CD4-positive, alpha-beta T cell treated with Interleukin-1 beta for 1 hour (primary cell): ENCODE measurements at places on chromosomes 5 and 9.

DNA sequence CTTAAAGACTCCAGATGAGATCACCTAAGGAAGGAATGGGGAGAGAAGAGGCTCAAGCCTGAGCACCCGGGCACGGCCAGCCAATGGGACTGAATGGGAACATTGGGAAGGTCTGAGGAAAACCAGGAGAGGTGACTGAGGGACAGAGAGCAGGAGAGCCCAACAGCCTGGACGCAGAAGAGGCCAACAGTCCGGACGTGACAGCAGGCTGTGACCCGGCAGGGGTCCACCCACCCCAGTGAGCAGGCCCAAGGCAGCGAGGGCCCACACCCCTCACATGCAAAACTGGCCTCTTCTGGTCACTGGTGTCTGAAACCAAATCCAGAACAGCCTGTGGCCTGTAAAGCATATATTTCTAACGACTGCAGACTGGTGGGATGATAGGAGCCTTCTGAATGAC, 7.6 kb upstream of the SPTLC1 start:
- no peak for DNase-seq

DNA sequence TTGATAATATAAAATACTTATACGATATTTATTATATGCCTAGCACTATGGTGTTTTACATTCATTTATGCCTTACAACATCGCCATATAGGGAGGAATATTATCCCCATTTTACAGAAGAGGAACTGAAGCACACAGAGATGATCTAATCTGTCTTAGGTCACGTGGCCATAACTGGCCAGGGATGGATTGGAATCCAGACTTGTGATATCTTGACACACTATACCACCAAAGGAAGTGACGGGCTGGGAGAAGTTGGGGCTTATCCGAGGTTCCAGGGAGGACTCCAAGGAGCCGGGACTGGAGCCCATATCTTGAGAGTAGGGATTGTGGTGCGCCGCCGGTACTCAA, 129.8 kb downstream of the TMEM174 start:
- DNase-seq = no peak

- DNase-seq = no peak
Observed at GRCh38 chr9:107137495-107138202, 145.4 kb upstream of the RAD23B start.

- DNase-seq = no peak
Observed at GRCh38 chr5:19837536-19838174, 150.3 kb downstream of the CDH18 start.

DNA sequence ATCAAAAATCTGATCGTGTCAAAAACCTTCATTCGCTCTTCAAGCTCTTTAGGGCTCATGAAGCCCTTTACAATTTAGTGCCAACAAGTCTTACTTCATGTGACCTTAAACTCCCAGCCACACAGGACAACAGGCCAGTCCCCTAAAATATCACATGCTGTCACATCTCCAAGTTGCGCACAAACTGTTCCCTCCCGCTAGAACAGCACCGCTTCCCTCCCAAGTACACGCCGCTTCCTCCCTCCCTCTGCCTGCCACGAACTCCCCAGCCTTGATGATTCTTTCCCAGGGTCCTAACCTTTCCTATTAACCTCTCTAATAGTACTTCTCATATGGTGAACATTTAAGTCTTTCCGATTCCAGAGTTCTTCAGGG, 91.2 kb downstream of the TLE1 start:
- DNase-seq = no peak

- DNase-seq = no peak
Observed at GRCh38 chr5:196350-196749, 5.1 kb downstream of the LRRC14B start.

DNA sequence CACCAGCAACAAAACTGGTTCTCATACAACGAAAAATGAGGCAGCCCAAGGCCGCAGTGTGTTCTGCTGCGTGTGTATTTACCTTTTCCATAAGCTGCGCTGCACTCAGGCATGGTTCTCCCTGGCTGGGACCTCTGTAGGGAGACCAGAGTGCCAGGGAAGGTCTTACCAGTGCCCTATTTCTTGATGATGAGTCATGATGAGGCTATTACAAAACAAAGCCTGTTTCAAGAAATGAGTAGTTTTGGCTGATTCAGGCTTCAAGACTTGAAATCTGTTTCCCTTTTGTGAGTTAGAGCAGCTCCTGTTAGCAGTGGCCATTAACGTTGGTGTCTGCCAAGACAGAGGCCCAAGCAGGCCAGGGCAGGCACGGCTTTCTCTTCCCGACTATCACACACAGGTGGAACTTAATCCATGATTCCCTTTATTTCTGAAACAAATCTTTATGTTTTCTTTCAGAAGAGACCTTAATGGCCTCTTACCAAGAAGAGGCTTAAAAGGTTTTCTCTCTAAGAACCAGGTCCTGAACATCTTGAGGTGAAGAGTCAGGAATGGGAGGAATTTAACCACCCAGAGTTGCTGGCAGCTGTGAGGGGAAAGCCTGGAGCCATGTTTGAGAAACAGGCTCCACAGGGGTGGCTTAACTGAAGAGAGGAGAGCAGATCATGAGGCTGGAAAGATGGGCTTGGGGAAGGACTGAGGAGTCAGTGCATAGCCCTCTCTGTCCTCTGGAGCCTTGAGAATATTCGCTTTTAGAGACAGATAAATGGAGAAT, 41.4 kb upstream of the TIFAB start:
- DNase-seq = no peak

DNA sequence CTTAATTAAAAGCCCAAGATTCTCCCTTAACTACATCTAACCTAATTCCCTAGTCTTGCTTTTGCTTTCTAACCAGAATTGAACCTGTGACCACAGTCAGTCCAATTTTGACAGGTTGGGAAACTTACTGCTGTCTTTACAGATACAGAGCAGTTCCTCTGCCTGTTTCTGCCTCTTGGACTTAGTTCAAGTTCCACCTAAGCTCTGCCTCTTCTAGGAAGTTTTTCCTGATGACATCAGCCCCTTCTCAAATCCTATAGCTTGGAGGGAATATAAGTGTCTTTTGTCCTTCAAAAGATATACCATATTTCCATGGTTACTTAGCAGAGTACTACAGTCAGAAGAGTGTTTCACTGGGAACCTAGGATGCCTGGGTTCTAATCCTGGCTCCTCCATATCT, 31.7 kb downstream of the BRINP1 start:
- no peak for DNase-seq

DNA sequence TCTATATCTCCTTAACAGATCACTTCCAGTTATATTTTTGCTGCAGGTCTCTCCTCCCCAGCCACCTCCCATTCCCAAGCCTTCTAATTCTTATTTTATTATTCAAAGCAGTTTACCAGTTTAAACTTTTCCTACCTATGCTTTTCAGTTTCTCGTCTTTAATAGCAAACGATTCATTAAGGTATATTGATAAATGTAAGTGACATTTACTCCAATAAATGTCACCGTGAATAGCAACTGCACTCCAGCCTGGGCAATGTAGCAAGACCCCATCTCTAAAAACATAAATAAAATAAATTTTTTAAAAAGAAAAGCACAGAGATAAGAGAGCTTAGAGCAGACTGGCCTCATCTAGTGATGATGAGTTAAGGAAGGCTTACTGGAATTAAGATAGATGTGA, 42.6 kb downstream of the ARRDC3 start:
- no peak for DNase-seq

DNA sequence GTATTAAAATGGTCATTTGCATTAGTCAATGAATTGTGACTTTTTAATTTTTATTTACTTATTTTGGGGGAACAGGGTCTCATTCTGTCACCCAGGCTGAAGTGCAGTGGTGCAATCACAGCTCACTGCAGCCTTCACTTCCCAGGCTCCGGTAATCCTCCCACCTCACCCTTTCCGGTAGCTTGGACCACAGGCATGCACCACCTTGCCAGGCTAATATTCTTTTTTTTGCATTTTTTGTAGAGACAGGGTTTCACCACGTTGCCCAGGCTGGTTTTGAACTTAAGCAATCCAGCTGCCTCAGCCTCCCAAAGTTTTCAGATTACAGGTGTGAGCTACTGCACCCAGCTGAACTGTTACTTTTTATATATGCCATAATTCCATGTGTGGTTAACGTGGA, 143.4 kb downstream of the FBXL17 start:
- DNase-seq = no peak

DNA sequence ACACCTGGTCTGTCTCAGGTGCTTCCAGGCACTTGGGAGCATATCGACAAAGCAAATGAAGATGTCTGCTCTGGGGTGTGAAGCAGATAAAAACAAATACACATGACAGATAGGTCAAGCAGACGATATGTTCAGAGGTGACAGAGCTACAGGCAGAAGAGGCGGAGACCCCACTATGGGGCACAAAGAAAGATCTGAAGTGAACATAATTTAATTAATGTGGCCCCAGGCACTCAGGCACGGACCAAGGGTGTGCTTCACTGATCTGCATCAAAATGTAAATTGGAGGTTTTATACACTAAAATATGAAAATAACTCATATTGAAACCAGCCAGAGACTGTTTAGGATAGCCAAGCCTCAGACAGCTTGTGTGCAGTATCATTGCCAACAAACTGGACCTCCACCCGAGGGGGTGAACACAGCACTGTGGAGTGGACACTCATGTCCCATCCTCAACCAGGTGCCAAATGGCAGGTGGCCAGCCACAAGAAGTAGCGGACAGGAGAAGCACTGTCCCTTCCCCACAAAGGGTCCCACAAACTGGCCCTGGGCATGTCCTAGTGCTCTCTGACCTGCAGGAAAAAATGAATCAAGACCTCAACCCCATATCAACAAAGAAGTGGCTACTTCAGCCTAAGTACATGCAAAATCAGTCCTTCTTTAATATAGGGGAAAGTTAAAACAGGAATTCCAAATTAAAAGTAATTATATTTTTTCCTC, 29.2 kb downstream of the ROR2 start:
- no peak for DNase-seq

DNA sequence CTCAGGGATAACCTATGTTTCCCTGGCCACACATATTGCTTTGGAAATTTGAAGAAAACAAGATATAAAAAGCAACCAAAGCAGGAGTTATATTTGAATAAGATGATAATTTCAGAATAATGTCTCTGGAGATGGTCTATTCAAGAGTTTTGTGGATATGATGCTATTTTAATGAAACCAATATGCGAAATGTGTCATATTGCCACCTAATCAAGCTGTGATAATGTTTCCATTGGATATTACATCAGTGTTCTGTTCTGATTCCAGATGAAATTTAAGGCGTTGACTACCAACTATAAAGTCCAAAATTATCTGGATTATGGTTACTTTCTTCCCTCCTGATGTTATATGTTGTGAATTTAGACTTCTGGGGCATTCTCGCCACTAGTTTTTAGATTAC, 27.6 kb upstream of the NUDT12 start:
- no peak for DNase-seq

GRCh38 chr5:89246252-89246651, 363.3 kb upstream of the MEF2C start:
- no peak for DNase-seq

GRCh38 chr5:4646715-4647375, 493.3 kb upstream of the ADAMTS16 start:
- DNase-seq = no peak

- no peak for DNase-seq
Observed at GRCh38 chr5:55232271-55232984, 980 bp downstream of the CCNO start.

- DNase-seq = no peak
Observed at GRCh38 chr5:32961059-32961415, 249.9 kb downstream of the NPR3 start.

- no peak for DNase-seq
Observed at GRCh38 chr9:85172001-85172978, 502.8 kb downstream of the NTRK2 start.

- DNase-seq = no peak
Observed at GRCh38 chr5:149930043-149930748, 14.4 kb downstream of the PDE6A start.

- DNase-seq = no peak
Observed at GRCh38 chr5:61625137-61625561, 293.1 kb downstream of the ZSWIM6 start.

GRCh38 chr9:100700689-100701318, 122.9 kb downstream of the CAVIN4 start:
- DNase-seq = no peak

DNA sequence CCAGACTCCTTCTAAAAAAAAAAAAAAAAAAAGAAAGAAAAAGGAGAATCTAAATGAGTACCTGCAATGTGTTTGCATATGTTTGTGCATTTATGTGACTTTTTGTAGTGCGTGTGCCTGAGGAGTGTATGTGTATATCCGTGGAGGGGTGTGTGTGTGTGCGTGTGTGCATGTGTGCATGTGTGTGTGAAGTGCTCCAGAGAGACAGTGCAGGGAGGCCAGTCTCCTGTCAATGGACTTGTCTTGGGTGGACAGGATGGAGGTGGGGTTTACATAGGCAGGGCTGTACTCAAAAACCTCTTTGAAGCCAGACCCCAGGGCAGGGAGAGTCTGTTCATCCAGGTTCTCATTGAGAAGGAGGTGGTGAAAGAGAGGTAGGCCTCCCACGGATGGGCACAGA, 87.1 kb upstream of the MVB12B start:
- no peak for DNase-seq

GRCh38 chr9:14261616-14262015, 52.3 kb downstream of the NFIB start:
- no peak for DNase-seq

DNA sequence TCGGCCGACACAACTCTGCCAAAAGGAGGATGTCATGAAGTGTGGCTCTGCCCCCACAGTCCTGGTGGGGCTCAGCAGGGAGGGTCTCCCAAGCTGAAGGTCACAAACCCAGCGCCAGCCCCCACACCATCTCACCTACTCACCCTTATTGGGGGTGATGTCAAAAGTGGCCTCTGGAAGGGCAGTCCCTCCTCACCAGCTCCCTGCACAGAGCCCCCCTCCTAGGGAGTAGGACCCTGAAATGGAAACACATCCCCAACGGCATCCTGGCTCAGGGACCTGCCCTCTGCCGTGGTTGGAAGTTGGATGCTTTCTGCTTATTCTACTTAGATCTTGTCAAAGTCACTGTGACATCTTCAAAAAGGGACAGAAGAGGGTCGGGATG, 89.5 kb downstream of the NSUN2 start:
- DNase-seq = no peak

- no peak for DNase-seq
Observed at GRCh38 chr5:31751610-31752009, 112.7 kb downstream of the PDZD2 start.

GRCh38 chr9:126509718-126510117, 104.0 kb upstream of the LMX1B start:
- DNase-seq = no peak

GRCh38 chr5:131747180-131748105, 49.4 kb downstream of the FNIP1 start:
- DNase-seq = no peak

DNA sequence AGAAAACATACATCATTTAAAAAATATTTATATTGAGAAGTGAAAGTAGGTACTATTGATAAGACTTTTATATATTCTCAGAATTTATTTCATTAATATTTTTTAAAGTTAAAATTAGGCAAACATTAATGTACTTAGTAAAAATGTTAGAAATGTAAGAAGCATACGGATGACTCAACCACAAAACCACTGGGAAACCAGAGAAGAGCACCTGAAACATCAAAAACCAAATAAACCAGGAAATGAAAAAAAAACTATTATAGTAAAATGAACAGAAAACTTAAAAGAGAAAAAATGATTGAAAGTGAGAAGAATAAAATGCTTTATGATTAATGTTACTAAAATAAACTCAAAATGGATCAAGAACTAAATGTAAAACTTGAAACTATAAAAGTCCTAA, 233.2 kb upstream of the DAB2 start:
- no peak for DNase-seq

GRCh38 chr5:52994266-52994665, 5.1 kb downstream of the ITGA2 start:
- DNase-seq = no peak
